Activated CD4-positive, alpha-beta memory T cell treated with anti-CD3 and anti-CD28 coated beads for 36 hours (primary cell): ENCODE measurements at places on chromosomes 2 and 18. TPM values are rescaled to one million over a fixed set of nuclear protein-coding genes. Genes with fewer than 3 reads are reported as not detected.

The EHD3 gene
- 1.5 TPM for total RNA-seq

The CKAP2L gene
- total RNA-seq, result 46.1 TPM

The EFEMP1 gene
- not detected for total RNA-seq

The COBLL1 gene
- total RNA-seq, result not detected

The PLCD4 gene
- 0.51 TPM for total RNA-seq

The IL36RN gene
- not detected for total RNA-seq

The MC5R gene
- total RNA-seq, result not detected

The ALK gene
- total RNA-seq, result not detected

The CMPK2 gene
- total RNA-seq, result 6.8 TPM

The KCNG2 gene
- total RNA-seq, result not detected

The POMC gene
- total RNA-seq, result 3.8 TPM

The SPC25 gene
- 38.4 TPM for total RNA-seq

The DYSF gene
- not detected for total RNA-seq

The C2orf78 gene
- not detected for total RNA-seq

The GALNT3 gene
- 4.1 TPM for total RNA-seq

The ADCYAP1 gene
- total RNA-seq, result not detected

The CENPA gene
- 36.7 TPM for total RNA-seq

The KCNK3 gene
- total RNA-seq, result not detected

The AGXT gene
- total RNA-seq, result not detected

The PLEKHB2 gene
- 50.0 TPM for total RNA-seq

The EIPR1 gene
- total RNA-seq, result 40.5 TPM

The TMEM182 gene
- 3.8 TPM for total RNA-seq

The CD28 gene
- total RNA-seq, result 285 TPM

The ITGAV gene
- total RNA-seq, result 8.9 TPM

The BOLL gene
- total RNA-seq, result not detected

The TEKT4 gene
- not detected for total RNA-seq

The THSD7B gene
- not detected for total RNA-seq

The TRIM54 gene
- total RNA-seq, result not detected

The CCDC195 gene
- total RNA-seq, result not detected

The RGPD4 gene
- total RNA-seq, result 0.05 TPM

The HOXD1 gene
- not detected for total RNA-seq

The RESP18 gene
- total RNA-seq, result not detected

The IL1RL1 gene
- 1.3 TPM for total RNA-seq

The EGR4 gene
- total RNA-seq, result 0.24 TPM

The CRYGD gene
- total RNA-seq, result not detected
